ENCODE measurements at places on chromosomes 11 and 22.
A peak's percentile ranks its signal among the peaks of the same experiment; 100 is the strongest.

GRCh38 chr11:44880953-44881352 is 69.7 kb downstream of the TP53I11 start:
- H3K36me3 ChIP-seq = no peaks in the 10 kb centered on the region
- DNase-seq = no peak
- H3K4me1 ChIP-seq = peaks cover 33% of the 10 kb centered on the region

DNA sequence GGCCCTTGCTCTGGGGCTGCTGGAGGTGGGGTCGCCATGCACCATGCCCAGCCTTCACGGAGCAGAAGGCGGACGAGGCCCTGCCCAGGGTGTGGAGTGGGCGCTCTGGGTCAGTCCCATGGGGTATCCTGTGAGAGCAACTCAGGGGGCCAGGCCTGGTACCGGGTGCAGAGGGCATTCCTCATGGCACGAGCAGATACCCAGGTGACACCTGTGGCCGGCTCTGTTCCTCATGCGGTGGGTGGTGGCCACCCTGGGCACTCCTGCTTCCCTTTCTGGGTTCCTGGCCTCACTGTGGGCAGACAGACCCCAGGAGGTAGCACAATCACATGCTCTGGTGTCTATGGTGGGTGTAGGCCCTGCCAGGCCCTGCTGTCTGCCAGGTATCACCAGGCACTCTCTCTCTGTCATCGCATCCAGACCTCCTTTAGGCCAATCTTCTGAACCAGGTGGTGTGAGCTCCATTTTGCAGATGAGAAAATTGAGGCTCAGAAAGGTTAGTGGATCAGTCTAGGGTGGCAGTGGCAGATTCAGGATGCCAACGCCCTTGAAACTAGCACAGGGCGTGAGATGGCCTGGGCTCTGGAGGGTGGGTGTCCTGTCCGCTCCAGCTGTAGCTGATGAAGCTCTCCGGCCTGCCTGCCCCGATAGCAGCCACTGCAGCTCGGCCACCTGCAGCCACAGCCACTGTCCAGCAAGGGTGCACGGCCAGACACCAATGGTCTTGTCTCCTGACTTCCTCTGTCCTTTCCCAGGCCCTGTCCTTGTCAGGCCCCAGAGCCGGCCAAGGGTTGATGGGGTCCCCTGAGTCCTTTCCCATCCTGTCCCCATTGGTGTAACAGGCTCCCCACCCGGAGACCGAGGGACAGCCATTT is 15.1 kb downstream of the DGKZ start:
- no peaks in the 10 kb centered on the region for H3K36me3 ChIP-seq
- no peaks in the 10 kb centered on the region for H3K27me3 ChIP-seq
- DNase-seq = no peak

- no peak overlapping the region for H3K4me3 ChIP-seq
- H3K4me1 ChIP-seq = no peaks in the 10 kb centered on the region
- H3K27ac ChIP-seq = no peak overlapping the region
- H3K36me3 ChIP-seq = no peaks in the 10 kb centered on the region
Measured at GRCh38 chr11:23991165-23991539, 505.7 kb upstream of the LUZP2 start.

DNA sequence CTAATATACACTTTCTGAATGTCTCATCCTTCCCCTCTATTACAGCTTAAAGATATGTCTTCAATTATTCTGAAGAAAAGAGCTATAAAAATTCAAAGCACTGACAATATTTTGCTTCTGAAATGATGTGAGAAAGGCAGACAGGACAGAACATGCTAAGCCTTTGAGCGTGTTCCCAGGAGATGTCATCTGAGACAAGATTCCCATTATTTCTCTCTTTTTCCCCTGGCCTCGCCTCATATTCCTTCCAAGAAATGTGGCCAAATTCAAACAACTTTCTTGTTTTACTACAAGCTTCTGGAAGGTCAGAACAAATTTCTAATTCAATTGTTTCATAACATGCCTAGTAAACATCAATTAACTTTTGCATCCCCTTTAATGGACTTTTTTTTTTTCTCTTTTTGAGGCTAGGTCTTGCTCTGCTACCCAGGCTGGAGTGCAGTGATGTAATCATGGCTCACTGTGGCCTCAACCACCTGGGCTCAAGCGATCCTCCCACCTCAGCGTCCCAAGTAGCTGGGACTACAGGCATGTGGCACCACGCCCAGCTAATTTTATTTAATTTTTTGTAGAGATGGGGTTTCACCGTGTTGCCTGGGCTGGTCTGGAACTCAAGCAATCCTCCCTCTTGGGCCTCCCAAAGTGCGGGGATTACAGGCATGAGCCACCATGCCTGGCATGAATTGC is 37.1 kb upstream of the NFRKB start:
- peaks cover 2% of the 10 kb centered on the region for H3K4me1 ChIP-seq
- DNase-seq = no peak
- no peak overlapping the region for H3K4me3 ChIP-seq
- peaks cover 18% of the 10 kb centered on the region for H3K36me3 ChIP-seq
- H3K27ac ChIP-seq = no peak overlapping the region

DNA sequence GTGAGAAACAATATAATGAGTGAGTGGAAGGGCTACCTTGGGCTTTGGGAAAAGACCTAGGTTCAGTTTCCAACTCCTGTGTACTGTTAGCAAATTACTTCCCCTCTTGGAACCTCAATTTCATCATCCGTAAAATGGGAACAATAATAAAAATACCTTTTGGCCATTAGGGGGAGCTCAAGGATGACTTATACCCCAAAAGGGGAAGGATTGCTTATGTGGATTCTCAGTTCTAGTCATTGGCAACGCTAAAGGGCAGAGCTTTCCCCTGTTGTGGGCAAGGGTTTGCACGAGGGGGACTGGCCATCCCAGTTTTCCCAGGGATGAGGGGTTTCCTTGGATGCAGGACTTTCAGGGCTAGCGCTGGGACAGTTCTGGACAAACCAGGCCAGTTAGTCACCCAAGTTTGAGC is 3.1 kb upstream of the COMMD9 start:
- peaks cover 15% of the 10 kb centered on the region for H3K4me1 ChIP-seq
- no peak overlapping the region for H3K4me3 ChIP-seq
- no peak overlapping the region for H3K27ac ChIP-seq

DNA sequence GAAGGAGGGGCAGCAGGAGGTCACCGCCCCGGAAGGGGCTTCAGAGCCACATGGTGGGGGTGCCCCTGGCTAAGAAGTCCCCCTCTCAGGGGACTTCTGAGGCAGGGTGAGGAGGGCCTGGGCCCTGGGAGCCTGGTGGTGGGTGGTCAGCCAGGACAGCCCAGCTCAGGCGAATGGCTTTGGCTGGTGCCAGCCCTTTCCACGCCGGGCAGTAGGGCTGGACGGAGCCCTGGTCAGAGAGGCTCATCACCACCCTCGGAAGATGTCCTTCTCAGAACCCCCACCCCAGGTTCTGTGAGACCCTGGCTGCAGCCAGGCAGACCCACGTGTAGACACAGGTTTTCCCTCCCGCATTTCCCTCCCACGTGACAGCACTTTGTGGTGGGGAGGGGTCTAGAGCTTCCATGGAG is 35.9 kb downstream of the OSBPL5 start:
- H3K27ac ChIP-seq = no peak overlapping the region
- no peak overlapping the region for H3K4me3 ChIP-seq
- no peak for DNase-seq

- no peaks in the 10 kb centered on the region for H3K27me3 ChIP-seq
- no peak for DNase-seq
- no peak overlapping the region for H3K27ac ChIP-seq
- no peaks in the 10 kb centered on the region for H3K36me3 ChIP-seq
Measured at GRCh38 chr11:55970935-55971334, 1.2 kb upstream of the OR10AG1 start.

- no peaks in the 10 kb centered on the region for H3K36me3 ChIP-seq
- H3K27ac ChIP-seq = no peak overlapping the region
- no peak overlapping the region for H3K4me3 ChIP-seq
- H3K4me1 ChIP-seq = no peaks in the 10 kb centered on the region
Measured at GRCh38 chr11:62267576-62267975, 2.4 kb upstream of the SCGB2A2 start.

- DNase-seq = no peak
- H3K4me1 ChIP-seq = peaks cover 12% of the 10 kb centered on the region
- no peak overlapping the region for H3K4me3 ChIP-seq
- H3K27ac ChIP-seq = no peak overlapping the region
- H3K27me3 ChIP-seq = peaks cover 16% of the 10 kb centered on the region
Measured at GRCh38 chr11:113507341-113507740, 32.1 kb upstream of the DRD2 start.

- H3K36me3 ChIP-seq = peaks cover 2% of the 10 kb centered on the region
- H3K4me1 ChIP-seq = no peaks in the 10 kb centered on the region
- no peak for DNase-seq
- H3K27ac ChIP-seq = no peak overlapping the region
- H3K27me3 ChIP-seq = no peaks in the 10 kb centered on the region
Measured at GRCh38 chr11:68050371-68050841, 11.6 kb downstream of the TCIRG1 start.

GRCh38 chr11:124717786-124718651 is 21.7 kb upstream of the NRGN start:
- H3K27ac ChIP-seq = peak overlapping the region; percentile 39
- H3K36me3 ChIP-seq = no peaks in the 10 kb centered on the region
- peak overlapping the region; percentile 70 for H3K4me3 ChIP-seq

GRCh38 chr11:17798253-17798652 is 63.7 kb downstream of the KCNC1 start:
- no peak overlapping the region for H3K27ac ChIP-seq
- no peaks in the 10 kb centered on the region for H3K27me3 ChIP-seq
- no peak for DNase-seq
- H3K4me1 ChIP-seq = no peaks in the 10 kb centered on the region
- H3K36me3 ChIP-seq = no peaks in the 10 kb centered on the region

DNA sequence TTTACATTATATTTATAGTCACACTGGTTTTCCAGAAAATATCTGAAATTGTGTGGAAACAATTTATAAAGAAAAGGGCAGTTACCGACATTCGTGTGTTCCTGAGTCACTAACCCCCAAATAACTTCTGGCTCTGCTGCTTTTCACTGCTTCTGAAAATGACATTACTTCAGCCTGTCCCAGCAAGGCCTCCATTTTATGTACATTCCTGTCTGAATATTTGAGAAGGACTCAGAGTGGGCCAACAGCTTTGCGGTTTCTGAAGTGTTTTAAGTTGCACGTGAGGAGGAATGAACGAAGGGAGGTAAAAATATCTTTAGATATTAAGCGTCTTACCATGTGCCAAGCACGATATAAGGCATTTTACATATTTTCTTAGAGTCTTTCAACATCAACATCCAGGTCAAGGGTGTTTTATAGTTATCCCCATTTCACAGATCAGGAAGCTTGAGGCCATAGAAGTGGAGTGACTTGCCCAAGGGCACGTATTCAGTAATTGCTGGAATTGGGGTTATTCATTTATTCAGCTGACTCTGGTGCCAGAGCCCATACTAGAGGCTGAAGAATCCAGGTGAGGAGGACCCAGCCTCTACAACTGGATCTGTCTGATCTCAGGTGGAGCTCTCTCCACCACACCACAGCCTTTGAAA is 30.8 kb upstream of the WNT11 start:
- peaks cover 2% of the 10 kb centered on the region for H3K4me1 ChIP-seq
- no peak for DNase-seq
- no peaks in the 10 kb centered on the region for H3K36me3 ChIP-seq
- H3K27me3 ChIP-seq = peaks cover 16% of the 10 kb centered on the region

- peaks cover 9% of the 10 kb centered on the region for H3K36me3 ChIP-seq
- H3K27me3 ChIP-seq = no peaks in the 10 kb centered on the region
- no peak overlapping the region for H3K27ac ChIP-seq
- no peaks in the 10 kb centered on the region for H3K4me1 ChIP-seq
- DNase-seq = no peak
- no peak overlapping the region for H3K4me3 ChIP-seq
Measured at GRCh38 chr22:47421846-47422245, 659.4 kb downstream of the TBC1D22A start.

- H3K27me3 ChIP-seq = peaks cover 40% of the 10 kb centered on the region
- H3K4me3 ChIP-seq = no peak overlapping the region
- DNase-seq = no peak
- no peaks in the 10 kb centered on the region for H3K36me3 ChIP-seq
Measured at GRCh38 chr22:48180631-48181030, 1418.2 kb downstream of the TBC1D22A start.

GRCh38 chr22:21978564-21979386 is 3.8 kb downstream of the TOP3B start:
- peak overlapping the region; percentile 14 for H3K4me3 ChIP-seq
- DNase-seq = no peak
- peaks cover 7% of the 10 kb centered on the region for H3K4me1 ChIP-seq
- no peak overlapping the region for H3K27ac ChIP-seq
- H3K27me3 ChIP-seq = no peaks in the 10 kb centered on the region

DNA sequence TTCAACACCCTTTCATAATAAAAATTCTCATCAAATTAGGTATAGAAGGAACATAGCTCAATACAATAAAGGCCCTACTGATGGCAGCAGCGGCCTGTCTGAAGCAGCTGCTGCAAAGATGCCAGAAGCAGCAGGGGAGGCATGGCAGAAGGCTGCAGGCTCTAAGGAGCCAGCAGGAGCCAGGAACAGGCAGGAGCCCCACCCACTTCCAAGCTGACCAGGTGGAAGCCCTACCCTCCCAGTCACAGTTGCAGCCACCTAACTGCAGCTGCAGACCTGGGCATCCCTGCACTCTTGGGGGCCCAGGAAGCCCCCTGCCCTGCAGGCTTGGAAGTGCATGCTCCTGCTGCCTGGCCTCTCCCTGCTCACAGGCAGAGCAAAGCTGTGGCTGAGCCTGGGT is 18.2 kb upstream of the OR6A2 start:
- H3K27ac ChIP-seq = no peak overlapping the region
- no peak overlapping the region for H3K4me3 ChIP-seq
- H3K27me3 ChIP-seq = peaks cover 6% of the 10 kb centered on the region
- no peak for DNase-seq
- H3K4me1 ChIP-seq = no peaks in the 10 kb centered on the region
- H3K36me3 ChIP-seq = no peaks in the 10 kb centered on the region

GRCh38 chr11:67179892-67180490 is 60.9 kb downstream of the KDM2A start:
- peaks cover 17% of the 10 kb centered on the region for H3K36me3 ChIP-seq
- DNase-seq = no peak
- H3K4me1 ChIP-seq = no peaks in the 10 kb centered on the region
- H3K4me3 ChIP-seq = no peak overlapping the region

- DNase-seq = no peak
- H3K4me3 ChIP-seq = no peak overlapping the region
- no peaks in the 10 kb centered on the region for H3K36me3 ChIP-seq
Measured at GRCh38 chr22:37991731-37992442, 7.5 kb upstream of the SOX10 start.

GRCh38 chr22:24681236-24681635 is 78.2 kb downstream of the GGT1 start:
- no peak for DNase-seq
- H3K4me3 ChIP-seq = no peak overlapping the region
- H3K27ac ChIP-seq = no peak overlapping the region
- H3K4me1 ChIP-seq = no peaks in the 10 kb centered on the region
- H3K36me3 ChIP-seq = no peaks in the 10 kb centered on the region

GRCh38 chr11:109236188-109236587 is 185.8 kb upstream of the C11orf87 start:
- DNase-seq = no peak
- peaks cover 5% of the 10 kb centered on the region for H3K27me3 ChIP-seq
- H3K4me3 ChIP-seq = no peak overlapping the region
- H3K36me3 ChIP-seq = no peaks in the 10 kb centered on the region
- H3K27ac ChIP-seq = no peak overlapping the region
